ENCODE measurements at places on chromosomes 12 and 14. TPM values are rescaled to one million over a fixed set of nuclear protein-coding genes. Genes with fewer than 3 reads are reported as not detected.
A peak's percentile ranks its signal among the peaks of the same experiment; 100 is the strongest.

Gene KRT78
- total RNA-seq = 1.5 TPM

Gene TSPAN8
- 0.11 TPM for total RNA-seq

DNA sequence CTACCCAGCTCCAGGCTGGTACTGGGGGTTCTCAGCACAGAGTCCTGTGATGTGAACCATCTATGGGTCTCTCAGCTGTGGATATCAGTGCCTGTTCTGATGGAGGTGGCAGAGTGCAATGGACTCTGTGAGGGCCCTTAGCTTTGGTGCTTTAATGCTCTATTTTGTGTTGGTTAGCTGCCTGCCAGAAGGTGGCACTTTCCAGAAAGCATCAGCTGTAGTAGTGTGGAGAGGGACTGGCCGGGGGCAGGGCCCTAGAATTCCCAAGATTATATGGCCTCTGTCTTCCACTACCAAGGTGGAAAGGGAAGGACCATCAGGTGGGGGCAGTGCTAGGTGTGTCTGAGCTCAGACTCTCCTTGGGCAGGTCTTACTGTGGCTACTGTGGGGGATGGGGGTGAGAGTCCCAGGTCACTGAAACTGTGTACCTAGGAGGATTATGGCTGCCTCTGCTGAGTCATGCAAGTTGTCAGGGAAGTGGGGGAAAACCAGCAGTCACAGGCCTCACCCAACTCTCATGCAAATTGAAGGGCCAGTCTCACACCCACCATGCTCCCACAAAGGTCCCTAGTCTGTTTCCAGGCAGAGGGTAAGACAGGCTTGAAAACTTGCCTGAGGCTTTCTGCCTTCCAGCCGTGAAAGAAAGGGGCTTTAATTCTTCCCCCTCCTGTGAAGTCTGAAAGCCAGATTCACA, 878.1 kb downstream of the C12orf50 start:
- no peak for ATAC-seq

GRCh38 chr14:104323551-104324175, 185.3 kb downstream of the KIF26A start:
- ATAC-seq = no peak

GRCh38 chr14:68257969-68258368, 438.4 kb downstream of the RAD51B start:
- ATAC-seq = no peak

Gene MYF6
- 0.18 TPM for total RNA-seq

- ATAC-seq = no peak
Measured at GRCh38 chr14:102501751-102502315, 7.7 kb downstream of the ANKRD9 start.

- ATAC-seq = no peak
Measured at GRCh38 chr12:7241404-7242005, 52.0 kb downstream of the PEX5 start.

- no peak for ATAC-seq
Measured at GRCh38 chr12:112386726-112387125, 4.5 kb upstream of the HECTD4 start.

DNA sequence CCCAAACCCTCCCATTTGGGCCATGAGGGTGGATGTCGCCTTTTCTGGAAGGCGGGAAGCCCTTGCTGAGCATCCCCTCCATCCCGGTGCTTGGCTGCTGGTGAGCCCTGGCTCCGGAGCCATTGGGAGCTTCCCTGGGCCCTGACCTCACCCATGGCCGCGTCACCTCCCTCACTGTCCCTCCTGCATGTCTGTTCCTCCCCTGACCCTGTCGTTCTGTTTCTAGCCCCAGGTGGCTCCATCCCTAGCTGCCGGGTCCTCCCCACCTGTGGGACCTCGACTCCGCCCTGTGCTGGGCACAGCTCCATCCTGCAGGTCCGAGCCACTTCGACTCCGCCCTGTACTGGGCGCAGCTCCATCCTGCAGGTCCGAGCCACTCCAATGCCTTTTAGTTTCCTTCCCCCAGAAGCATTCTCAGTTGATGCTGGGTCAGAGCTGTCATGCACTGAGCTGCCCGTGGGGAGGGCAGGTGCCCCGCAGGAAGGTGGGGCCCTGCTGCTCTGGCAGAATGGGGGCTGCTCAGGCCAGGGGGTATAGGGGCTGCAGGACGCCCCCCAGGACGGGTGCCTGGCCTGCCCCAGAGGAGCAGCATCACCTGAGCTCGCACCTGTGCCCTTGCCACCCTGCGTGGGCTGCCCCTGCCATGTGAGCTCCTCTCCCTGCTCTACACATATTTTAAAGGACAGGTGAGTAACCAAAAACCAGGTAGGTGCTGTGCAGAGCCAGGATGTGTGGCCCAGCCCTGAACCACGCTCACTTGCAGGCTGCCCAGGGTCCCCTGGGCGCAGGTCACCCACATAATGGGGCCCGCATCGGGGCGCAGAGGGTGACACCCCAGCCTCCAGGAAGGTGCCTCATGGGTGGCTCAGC, 19.0 kb downstream of the NOC4L start:
- peak; percentile 36 for ATAC-seq

DNA sequence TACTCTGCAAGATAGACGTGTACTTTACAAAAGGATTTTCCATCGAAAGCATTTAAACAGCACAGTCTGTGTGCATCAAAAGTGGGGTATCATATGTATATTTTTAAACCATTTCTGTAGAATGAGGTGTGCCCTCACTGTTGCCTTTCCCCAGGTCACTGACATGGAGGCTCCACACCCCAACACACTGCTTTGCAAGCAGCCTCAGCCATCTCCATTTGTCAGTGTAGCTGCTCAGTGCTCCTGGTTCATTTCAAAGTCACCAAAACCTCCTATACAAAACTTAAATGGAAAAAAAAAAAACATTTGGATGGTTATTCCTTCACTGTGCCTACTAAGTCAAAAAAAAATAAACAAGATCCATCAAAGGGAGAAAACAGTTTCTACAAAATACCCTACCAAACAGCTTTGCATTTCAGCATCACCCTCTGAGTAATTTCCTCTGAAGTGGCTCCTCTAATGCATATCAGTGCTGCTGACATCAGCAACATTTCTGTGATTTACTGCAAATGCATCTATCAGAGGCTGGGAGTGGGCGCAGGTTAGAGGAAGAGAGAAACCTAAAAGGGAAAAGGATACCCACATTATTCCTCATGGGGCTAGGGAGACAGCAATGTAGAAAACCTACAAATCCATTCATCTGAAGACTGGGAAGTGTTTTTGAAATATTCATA, 46.0 kb downstream of the KCNK10 start:
- ATAC-seq = peak; percentile 86

- ATAC-seq = no peak
Measured at GRCh38 chr12:130437555-130438242, 100.0 kb downstream of the PIWIL1 start.

DNA sequence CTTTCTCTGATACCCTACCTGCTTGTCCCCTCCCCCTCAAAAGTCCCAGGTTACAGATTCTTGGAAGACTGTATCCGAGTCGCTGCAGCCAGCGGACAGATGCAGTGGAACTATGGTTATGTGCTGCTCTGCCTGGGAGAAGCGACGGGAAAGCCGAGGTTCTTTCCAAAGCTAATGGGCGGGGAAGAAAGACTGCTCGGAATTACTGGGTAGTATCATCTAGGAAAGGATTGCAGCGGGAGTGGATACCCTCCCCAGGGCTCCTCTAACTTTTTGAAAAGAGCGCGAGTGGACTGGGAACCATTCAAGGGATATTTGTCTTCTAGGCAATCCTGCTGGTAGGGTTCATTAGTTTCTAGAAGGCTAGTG, 1.4 kb downstream of the PTHLH start:
- no peak for ATAC-seq

Gene KRT2
- total RNA-seq = not detected

Gene MGST1
- total RNA-seq = 15.6 TPM

Gene FAM222A
- 5.4 TPM for total RNA-seq

DNA sequence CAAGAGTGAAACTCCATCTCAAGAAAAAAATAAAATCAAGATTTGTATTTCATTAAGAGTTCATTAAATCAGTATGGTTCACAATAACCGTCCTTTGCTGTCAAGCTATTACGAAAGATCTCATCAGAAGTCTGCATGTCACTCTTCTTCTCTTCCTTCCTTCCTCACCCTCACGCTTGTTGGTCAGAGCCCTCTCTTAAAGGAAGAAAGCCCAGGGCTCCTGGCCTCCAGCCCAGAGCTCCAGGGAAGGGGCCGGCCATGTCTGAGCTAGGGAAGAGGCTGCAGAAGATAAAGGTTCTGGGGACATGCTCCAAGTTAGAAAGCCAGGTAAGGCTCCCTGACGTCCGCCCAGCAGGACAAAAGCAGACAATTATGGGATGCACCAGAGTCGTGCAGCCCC, 43.1 kb upstream of the DLK1 start:
- ATAC-seq = no peak

DNA sequence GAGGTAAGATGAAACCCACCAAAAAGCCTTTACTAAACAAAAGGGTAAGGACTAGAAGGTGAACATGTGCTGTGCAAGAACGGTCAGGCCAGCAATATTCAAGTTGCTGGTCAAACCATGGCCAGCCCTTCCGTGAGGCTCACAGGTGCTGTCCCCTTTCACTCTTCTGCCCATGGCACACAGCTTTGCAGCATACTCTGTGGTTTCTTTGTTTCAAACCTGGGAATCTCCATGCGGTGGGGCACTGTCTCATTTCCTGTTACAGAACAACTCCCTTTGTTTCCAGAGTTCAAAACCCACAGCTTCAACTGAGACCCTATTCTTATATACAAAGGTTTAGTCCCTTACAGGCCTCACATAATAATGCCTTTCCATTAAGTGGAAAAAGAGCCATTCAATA, 1.7 kb upstream of the OVCH1 start:
- no peak for ATAC-seq

- ATAC-seq = no peak
Measured at GRCh38 chr14:57960946-57961785, 95.3 kb upstream of the SLC35F4 start.

Gene C12orf56
- total RNA-seq = 0.32 TPM

DNA sequence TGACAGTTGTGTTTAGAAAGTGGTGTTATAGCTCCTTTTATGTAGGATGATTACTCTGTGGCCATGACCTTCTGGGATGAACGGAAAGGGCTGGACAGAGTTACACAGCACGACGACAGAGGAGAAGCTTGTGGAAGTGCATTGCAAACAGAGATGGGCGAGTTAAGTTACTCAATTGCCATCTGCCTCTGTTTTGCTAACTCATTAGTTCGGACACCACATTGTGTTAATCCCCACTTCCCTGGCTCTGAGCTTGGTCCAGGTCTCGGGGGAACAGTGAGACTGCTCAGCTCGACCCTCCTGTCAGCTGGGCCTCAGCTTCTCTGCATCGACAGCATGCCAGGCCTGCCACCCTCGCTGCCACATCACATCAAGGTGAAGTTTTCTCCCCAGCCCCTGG, 408.0 kb downstream of the ZFP36L1 start:
- no peak for ATAC-seq

Gene ABCB9
- 8.2 TPM for total RNA-seq

Gene FGD6
- total RNA-seq = 63.9 TPM

Gene RIMBP2
- total RNA-seq = 14.9 TPM

GRCh38 chr14:95192311-95192710, 35.0 kb upstream of the DICER1 start:
- no peak for ATAC-seq

- ATAC-seq = no peak
Measured at GRCh38 chr14:39265033-39265432, 31.3 kb downstream of the MIA2 start.

- ATAC-seq = peak; percentile 26
Measured at GRCh38 chr14:100677152-100677551, 49.5 kb upstream of the DLK1 start.

DNA sequence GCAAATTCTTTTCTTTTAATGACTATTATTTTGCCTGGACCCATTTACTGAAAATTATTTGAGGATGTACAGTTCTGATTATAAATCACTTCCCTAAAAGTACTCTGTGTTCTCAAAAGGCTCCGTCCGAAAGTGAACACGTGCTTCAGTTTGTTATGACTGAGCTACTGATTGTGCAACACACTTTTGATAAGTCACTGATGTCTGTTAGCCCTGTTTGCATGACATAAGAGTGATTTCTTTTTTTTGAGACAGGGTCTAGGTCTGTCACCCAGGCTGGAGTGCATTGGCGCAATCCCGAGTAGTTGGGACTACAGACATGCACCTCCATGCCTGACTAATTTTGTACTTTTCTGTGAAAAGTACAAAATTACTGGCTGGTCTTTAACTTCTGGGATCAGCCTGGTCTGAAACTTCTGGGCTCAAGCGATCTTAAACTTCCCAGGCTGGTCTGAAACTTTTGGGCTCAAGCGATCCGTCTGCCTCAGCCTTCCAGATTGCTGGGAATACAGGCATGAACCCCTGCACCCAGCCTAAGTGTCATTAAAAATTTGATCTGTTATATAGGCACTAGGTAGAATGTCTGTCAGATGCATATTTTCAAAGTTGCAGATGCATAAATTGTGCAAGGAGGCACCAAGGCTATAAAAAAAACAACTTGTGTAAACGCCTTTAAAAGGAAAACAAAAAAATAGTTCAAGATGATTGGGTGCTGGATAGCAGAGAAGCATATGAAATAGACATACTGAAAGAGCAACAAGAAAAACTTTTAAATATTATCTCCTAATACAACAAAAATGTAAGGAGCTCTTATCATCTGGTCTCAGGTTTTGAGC, 111.5 kb downstream of the SRGAP1 start:
- no peak for ATAC-seq

Gene GRIP1
- total RNA-seq = 62.8 TPM

- no peak for ATAC-seq
Measured at GRCh38 chr14:100542619-100543205, 44.5 kb downstream of the BEGAIN start.

GRCh38 chr14:86057018-86057667, 527.2 kb downstream of the FLRT2 start:
- no peak for ATAC-seq

Gene RNF41
- 36.9 TPM for total RNA-seq

Gene TEX52
- total RNA-seq = not detected

DNA sequence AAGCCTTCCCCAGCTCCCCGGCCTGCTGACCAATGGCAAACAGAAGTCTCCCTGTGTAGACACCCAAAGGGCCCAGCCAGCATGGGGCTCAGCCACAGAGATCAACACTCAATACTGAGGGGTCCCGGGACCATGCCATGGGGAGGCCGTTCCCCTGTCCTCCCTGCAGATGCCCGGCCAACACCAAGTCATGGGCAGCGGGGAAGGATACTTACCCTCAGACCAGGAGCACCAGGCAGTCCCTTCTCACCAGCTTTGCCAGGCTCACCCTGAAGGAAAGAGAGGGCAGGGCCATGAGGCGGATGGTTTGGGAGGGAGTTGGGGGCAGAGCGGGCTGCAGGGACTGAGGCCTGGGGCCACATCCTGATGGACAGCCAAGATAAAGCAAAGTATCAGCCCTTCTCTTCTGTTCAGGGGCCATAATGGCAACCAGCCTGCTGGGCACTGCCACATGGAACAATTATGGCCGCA, 19.9 kb downstream of the COL2A1 start:
- no peak for ATAC-seq

- ATAC-seq = no peak
Measured at GRCh38 chr12:4356041-4356327, 23.5 kb downstream of the FGF23 start.

DNA sequence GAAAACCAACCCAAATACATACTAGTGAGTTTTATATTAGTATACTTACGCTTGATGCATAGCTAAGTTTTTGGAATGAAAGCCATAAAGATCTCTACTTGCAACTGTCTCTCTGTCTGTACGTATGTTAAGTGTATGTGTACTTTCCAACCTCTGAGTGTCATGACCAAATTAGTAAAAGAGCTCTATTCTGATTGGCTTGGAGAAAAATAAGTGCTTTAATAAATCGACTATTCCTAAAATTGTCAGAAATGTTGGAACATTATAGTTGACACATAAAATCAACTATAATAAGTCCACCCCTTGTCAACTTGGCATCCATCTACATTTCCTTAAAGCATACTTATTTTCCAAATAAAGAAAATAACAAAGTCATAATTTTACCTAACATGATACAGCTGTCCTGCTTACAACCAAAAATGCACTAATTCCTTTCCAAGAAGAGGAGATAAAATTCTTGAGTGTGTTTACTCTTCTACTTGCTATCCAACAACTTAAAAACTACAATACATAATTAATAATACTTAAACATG, 507.4 kb upstream of the ATP2B1 start:
- no peak for ATAC-seq
